ENCODE measurements at places on chromosomes 16 and 17.

GRCh38 chr17:4425398-4425797, 8.3 kb upstream of the SPNS3 start:
- no peak for DNase-seq

DNA sequence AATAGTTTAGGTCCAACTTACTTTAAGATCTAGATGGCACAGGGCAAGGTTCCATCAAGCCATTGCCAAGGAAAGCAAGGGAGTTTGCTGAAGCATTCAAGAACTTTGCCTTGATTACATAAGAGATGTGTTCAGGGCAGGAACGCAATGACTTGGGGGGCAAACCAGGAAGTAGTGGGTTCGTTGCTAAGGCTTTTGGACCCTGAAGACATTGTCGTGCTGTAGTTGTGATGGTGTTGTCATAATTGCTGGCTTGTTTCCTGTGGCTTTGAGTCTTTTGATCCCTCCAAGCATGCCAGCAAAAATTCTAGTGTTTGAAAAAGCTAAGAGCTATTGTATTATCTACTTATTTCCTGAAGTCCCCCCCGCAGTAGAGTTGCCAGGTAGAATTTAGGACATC, 70.7 kb upstream of the HNF1B start:
- no peak for DNase-seq

DNA sequence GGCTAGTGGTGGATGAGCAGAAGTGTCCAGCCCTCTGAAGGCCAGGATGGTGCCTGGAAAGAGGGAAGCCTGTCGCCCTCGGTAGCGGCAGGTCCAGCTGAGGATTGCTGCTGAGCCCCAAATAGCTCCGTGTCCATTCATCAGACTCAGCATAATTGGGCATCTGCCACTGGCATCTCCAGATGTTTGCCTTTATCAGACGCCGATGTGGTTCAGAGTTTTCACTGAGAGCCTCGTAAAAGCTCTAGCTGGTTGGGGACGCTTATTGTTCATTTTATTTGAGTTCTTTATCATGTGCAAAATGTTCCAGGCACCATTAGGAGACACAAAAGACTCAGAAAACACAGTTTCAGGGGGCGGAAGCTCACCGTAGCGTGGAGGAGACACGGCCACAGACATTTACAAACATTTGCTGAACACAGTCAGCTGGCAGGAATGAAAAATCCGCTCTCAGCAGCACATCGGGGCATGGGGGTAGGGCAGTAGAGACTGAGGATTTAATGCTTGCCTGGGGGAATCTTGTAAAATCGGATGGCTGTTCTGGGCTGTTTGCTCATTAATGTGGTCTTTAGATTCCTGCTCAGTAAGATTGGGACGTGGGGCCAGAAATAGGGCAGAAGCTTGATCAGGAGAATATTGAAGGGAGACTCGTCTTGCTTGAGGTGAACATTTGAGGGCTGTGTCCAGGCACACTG, 41.7 kb downstream of the SMPD3 start:
- DNase-seq: no peak

GRCh38 chr17:80970044-80970761, 21.4 kb upstream of the CHMP6 start:
- no peak for DNase-seq

DNA sequence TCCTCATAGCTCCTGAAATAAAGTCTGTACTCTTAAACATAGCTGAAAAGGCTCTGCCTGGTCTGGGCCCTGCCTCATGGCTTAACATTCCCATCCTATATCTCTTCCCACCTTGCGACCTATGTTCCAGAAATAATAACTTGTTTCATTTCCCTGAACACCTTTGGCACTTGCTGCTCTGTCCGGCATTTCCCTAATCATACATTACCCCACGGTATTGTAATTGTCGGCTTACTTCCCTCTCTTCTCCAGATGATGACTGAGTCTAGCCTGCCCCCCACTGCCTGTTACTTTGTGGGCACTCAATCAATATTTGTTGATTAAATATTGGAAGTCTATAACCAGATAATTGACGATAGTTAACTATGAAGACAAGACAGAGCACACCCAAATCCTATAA, 23.3 kb upstream of the SUPT4H1 start:
- DNase-seq: no peak

DNA sequence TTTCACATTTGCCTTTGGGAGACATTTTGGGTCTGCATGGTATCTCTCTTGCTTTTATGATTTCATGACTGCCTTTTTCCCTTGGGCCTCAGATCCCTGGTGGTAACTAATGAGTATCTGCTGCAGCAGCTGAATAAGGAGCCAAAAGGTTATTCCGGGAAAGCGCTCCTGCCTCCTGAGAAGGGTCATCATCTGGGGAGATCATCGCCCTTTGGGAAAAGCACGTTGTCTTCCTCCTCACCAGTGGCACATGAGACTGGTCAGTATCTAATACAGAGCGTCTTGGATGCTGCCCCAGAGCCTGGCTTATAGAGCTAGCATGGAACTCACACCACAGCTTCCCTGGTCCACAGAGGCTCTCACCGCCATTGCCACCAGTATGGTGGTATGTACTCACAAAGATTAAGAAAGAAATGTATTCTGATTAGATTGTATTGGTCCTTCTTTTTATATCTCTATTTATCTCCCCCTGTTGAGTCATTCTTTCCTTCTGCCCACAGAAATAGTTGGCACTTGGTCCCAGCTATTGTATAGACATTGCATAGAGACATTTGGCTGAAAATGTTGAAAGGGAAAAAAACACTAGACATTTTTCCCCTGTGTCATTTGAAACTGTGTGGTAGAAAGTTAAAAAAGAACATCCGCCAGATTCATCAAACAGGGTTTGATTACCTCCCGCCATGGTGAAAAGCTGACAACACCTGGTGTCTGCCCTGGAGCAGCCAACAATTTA, 8.4 kb downstream of the TPPP3 start:
- DNase-seq: no peak

DNA sequence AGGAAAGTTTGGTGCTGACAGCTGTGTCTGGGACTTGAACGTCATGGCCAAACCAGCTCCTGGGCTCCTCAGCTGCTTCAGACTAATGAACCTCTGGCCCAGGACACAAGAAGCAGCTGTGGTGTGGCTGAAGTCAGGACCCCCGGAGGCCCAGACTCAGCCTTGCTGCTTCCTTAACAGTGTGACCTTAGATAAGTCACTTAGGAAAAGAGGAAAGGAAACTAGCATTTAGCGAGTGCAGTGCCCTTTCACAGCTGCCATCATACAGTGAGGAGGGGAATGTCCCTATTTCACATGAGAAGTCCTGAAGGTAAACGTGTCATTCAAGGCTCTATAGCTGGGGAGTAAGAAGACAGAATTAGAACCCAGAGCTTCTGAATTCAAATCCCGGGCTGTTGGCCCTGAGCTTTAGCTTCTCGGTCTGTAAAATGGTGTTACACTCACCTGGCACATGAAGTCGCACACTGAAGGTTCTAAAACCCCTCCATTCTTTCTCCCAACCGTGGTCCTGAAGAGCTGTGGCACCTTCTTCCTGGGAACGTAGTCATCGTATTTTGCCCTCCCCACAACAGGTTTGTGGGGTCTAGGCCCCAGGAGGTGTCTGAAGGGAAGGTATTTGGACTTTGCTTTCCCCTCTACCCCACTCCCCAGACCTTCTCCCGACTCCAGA, 910 bp upstream of the RAMP2 start:
- no peak for DNase-seq

DNA sequence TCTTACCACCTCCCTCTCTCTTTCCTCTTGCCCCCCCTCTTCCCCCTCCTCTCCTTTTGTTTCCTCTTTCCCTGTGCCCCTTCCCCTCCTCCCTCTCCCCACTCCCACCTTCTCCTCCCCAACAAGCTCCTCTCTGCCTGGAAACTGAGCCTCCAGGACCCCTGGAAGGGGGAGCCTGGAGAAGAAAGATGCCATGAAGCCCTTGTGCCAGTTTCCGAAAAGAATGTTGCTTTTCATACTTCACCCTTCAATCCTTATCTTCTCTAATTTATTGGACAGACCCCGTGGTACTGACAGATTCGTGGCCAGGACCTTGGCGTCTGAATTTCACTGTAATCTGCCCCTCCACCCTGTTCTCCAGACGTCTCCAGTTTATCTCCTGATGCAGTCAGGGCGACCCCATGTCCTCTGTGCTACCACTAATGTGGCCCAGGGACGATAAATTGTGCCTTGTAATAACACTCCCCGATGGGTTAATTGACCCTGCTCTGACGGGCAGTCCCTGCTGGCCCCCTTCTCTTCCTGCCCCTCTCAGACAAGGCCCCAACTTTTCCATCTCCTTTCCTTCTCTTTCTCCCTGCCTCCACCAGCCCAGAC, 138.4 kb upstream of the GSE1 start:
- no peak for DNase-seq

DNA sequence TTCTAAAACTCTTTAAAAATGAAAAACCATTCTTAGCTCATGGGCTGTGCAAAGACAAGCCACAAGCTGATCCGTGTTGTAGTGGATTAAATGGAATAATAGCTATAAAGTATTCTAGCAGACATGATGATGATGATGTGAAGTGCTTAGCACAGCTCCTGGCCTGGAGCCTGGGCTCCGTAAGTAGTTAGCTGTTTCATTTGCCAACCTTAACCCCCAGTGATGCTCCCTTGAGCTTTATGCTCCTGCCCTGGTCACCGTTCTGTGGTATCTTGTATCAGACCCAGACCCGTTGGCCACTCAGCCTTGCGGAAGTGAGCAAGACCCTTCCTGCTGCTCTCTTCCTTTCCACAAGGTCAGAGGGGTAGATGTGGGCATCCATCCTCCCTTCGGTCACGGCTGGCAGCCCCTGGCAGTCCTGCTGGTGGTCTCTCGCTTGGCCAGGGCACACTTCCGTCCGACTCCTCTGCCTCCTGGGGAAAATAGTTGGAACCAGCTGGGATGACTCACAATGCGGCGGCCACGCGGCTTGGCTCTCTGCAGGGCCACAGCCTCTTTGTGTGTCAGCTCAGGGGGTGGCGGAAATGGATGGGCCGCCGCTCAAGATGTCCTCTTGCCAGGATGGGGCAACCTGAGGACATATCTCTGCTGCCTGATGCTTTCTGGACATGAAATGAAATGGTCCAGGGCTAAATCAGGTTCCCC, 79.1 kb downstream of the GPR139 start:
- DNase-seq: no peak

- no peak for DNase-seq
Measured at GRCh38 chr17:54948380-54948779, 20.1 kb downstream of the COX11 start.

- DNase-seq: no peak
Measured at GRCh38 chr16:86772671-86773353, 194.5 kb downstream of the FOXL1 start.

GRCh38 chr16:73764321-73764720, 532.3 kb upstream of the PSMD7 start:
- DNase-seq: no peak

DNA sequence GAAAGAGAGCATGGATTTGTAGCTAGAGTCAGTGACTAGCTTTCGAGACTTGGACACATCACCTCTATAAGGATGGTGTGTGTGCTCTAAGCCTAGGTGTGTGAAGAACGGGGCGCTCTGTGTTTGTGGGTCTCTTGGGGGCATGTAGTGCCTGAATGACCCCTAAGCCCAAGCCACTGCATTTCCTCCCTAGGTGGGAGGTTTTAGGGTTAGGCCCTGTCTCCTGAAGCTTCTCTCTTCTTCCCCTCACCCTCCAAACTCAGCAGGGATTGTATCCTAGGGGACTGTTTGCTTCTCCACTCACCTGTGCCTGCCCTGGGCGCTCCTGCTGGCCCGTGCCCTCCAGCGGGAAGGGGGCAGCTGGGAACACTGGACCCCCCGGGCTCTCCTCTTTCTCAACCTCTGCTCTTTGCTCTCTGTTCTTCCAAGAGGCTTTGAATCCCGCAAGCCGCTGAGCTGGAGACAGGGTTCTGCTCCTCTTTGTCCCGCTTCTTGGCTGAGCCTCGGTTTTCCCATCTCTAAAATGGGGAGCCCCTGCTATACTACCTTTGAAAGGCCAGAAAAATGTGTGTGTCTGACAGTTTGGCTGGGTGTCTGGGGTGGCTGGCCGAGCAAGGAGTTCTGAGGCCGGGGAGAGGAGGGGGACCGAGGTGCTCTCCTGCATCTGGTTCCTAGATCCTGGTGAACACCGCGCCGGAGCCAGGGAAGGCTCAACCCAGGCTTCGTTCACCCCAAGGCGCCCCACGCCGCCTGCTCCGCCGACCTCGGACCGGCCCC, 810 bp downstream of the CYGB start:
- DNase-seq: no peak

- no peak for DNase-seq
Measured at GRCh38 chr16:79372503-79373184, 227.9 kb downstream of the MAF start.

DNA sequence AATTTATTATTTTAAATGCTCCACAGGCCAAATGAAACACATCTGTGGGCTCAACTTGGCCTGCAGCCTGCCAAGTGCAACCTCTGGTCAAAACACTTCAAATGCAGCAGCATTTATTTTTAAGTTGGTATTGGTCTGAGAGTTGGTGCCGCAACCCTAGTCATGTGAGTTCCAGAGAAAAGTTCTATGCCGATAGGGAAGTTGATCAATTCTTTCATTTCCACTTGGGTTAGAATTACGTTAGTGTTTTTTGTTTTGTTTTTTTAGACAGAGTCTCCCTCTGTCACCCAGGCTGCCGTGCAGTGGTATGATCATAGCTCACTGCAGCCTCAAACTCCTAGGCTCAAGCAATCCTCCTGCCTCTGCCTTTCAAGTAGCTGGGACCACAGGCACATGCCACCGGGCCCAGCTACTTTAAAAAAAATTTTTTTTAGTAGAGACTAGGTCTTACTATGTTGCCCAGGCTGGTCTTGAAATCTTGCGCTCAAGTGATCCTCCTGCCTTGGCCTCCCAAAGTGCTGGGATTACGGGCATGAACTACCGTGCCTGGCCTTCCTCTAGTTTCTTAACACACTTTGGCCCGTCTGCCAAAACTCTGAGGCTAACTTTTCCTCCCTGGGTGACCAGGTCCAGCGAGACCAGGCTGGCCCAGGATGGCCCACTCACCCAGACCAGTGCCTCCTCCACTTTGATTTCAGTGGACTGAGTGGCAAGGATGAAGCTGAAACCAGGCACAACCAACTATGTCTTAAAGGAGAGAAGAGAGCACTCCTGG, 221.1 kb downstream of the MRTFB start:
- DNase-seq: no peak

DNA sequence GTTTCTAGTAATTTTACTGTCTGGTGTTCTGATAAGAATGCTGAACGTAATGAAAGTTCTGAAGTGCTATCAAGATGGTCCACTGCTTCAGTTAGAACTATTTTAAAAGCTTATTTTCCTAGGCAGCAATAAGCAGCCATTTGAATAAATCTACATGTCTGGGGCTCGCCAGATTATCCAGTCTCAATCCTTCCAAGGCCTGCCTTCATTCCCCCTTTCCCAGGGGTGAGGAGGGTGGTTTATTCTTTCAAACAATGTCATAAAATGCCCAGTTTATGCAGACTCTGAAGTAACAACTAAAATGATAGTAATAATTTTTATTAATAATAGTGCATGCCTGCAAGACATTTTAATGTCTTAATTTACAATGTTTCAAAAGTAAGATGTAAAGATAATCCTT, 2.4 kb downstream of the CDH11 start:
- no peak for DNase-seq

GRCh38 chr17:68794636-68795434, 160.4 kb downstream of the ABCA8 start:
- no peak for DNase-seq
